ENCODE measurements at places on chromosomes 6 and 20. TPM values are rescaled to one million over a fixed set of nuclear protein-coding genes. Genes with fewer than 3 reads are reported as not detected.

The PKIB gene
- 0.67 TPM for total RNA-seq

DNA sequence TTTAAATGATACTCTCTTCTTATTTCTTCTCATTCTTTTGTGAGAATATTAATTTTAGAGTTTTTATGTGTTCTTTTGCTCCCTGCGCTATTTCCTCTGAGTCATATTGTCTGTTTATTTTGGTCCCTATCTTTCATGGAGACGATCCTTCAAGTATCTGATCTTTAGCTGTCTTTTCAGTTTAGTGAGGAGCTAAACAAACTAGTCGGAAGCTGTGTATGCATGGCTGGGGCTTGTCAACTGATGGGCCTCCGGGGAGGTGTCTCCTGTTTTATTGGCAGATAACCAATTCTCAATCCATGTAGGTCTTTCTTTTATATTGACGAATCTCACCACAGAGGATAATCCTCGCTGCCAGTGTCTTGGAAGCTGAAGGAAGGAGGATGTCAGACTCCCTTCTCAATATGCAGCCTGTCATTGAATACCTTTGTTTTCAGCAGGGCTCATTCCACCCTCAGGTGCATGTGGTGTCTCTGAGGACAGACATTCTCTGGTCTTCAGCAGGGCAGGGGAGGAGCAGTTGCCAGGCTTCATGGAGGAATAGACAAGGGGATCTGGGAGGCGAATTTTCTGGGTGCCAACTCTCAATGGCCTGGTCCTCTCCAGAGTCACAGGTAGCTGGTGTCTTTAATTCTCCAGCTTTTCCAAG lies 64.9 kb downstream of the RNF182 start:
- DNase-seq = no peak
- H3K27me3 ChIP-seq = peaks cover 6% of the 10 kb centered on the region
- H3K27ac ChIP-seq = no peak overlapping the region
- H3K36me3 ChIP-seq = no peaks in the 10 kb centered on the region
- H3K4me1 ChIP-seq = no peaks in the 10 kb centered on the region

DNA sequence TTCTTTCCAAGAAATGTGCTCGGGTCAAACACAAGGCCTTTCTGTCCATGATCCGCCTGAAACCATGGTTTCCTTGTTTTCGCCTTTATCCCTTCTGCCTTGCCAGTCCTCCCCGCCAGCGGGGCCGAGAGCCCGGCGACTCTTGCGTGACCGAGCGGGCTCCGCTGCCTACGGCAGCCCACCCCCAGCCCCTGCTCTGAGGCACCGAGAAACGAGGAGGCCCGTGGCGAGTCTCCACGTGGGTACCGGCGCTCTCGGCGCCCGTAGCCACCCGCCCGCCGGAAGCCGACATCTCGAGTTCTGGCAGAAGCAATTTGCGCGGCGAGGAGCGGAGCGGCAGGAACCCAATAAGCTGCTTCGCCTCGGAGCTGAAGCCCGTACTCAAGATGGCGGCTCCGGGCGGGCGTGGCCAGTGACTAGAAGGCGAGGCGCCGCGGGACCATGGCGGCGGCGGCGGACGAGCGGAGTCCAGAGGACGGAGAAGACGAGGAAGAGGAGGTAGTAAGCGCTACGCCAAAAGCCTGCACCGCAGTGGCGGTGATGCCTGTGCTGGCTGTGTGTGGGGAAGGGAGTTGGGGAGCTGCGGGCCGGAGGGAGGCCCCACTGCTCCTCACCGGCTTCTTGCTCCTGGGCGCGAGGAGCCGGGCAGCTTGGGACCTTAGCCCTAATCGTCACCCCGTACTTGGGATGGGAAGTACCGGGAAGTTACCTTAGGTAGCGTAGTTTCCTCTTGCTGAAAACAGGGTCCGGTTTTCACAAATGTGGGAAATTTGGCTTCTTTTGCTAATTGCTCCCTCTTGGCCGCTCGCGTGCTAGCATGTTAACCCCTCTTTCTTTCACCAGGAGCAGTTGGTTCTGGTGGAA lies at the start of gene GTF3C6:
Gene GTF3C6 (plus strand): TSS at position 378 of the 864 bp plus-strand sequence. CDS start 64 bp downstream, at position 442.
- H3K27ac ChIP-seq = peak within 1 kb of the TSS; percentile 82
- DNase-seq = peak; percentile 94
- H3K36me3 ChIP-seq = peaks cover 12% of the 10 kb centered on the region
- peaks cover 20% of the 10 kb centered on the region for H3K4me1 ChIP-seq

The SLC22A16 gene
- total RNA-seq = not detected

DNA sequence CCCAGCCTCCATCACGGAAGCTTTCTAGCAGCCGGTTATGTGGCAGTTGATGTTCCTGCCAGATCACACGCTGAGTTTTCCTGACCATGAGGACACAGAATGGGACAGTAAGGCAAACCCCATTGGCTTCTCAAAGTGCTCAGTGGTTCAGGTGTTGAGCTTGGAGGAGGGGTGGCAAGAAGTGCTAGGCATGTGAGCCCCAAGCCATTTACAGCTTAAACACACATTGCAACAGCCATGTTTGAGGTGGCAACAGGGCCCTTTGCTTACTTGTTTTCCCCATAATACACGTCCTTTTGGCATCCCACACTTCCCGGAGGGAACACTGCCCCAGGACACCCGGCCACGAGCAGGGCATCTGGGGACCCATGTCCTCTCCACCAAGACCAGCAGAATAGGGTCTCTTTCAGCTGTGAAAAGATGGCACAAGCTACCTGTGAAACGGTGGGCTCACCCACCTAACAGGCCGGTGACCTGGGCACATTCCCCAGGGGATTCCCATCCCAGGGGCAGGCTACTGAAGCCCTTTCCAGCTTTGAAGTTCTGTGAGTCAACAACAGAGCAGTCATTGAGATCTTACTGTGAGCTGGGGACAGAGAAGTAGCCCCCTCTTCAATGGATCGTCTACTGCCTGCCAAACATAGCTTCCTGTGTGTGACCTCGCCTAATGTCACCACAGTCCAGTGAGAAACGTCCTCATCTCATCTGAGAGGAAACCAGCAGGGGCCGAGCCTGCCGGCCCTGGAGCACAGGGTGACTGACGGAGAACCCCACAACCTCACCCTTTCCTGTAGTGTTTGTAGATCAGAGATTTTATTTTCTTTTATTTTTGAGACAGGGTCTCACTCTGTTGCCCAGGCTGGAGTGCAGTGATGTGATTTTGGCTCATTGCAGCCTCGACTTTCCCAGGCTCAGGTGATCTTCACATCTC lies 4.0 kb upstream of the TLDC2 start:
- no peaks in the 10 kb centered on the region for H3K27me3 ChIP-seq
- H3K4me3 ChIP-seq = no peak overlapping the region
- no peak for DNase-seq
- no peaks in the 10 kb centered on the region for H3K36me3 ChIP-seq
- no peaks in the 10 kb centered on the region for H3K4me1 ChIP-seq

The CLPSL2 gene
- total RNA-seq = not detected

DNA sequence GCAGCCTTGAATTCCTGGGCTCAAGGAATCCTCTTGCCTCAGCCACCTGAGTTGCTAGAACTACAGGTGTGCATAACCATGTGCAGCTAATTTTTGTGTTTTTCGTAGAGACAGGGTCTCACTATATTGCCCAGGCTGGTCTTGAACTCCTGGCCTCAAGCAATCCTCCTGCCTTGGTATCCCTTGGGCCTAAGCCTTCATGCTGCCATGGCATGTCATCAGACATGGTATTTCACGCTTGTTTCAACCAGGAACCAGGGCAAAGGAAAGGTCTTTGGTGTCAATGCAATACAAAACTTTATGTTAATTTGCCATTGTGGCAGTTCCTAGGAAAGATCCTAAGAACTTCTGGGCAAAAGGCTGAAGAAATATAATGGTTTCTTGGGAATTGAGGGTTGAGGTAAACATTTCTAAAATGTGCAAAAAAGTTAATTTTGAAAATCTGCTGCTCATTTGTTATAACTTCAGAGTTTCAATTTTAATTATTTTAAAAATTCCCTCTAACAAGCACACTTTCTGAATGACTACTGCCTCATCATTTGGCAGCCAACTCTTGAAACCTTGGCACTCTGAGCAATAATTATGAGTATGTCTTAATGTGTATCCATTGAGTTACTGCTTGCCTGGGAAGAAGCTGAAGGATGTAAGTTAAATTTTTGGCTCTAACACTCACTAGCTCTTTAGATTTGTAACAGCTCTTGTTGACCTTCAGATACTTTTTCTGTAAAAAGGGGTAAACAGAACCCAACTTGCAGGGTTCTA lies 154.1 kb downstream of the GJA10 start:
- H3K4me1 ChIP-seq = peaks cover 28% of the 10 kb centered on the region
- H3K27me3 ChIP-seq = no peaks in the 10 kb centered on the region
- no peaks in the 10 kb centered on the region for H3K36me3 ChIP-seq
- no peak for DNase-seq
- no peak overlapping the region for H3K4me3 ChIP-seq
- H3K27ac ChIP-seq = no peak overlapping the region

- H3K4me1 ChIP-seq = no peaks in the 10 kb centered on the region
- H3K27ac ChIP-seq = no peak overlapping the region
- H3K36me3 ChIP-seq = no peaks in the 10 kb centered on the region
- H3K27me3 ChIP-seq = peaks cover 8% of the 10 kb centered on the region
- no peak overlapping the region for H3K4me3 ChIP-seq
Measured at GRCh38 chr6:166007349-166008263, 160.0 kb downstream of the TBXT start.

DNA sequence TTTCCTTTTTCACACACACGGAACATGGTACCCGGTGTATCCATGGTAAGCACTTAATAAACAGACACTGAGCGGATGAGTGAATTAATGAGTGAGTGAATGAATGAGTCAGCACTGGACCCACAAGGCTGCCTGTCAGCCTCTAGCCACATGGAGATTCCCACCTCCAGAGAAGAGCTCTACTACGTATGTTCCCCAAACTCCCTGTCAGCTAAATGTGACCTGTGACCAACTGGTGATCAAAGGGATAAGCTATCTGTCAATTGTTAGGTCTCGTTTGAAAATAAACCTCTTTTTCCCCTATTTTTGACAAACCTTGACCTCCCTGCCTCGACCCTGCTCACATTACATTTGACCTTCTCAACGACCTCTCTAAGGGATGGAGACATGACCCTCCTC lies 24.5 kb upstream of the TAF8 start:
- peaks cover 100% of the 10 kb centered on the region for H3K4me1 ChIP-seq
- H3K27me3 ChIP-seq = no peaks in the 10 kb centered on the region
- peak overlapping the region; percentile 39 for H3K27ac ChIP-seq
- H3K4me3 ChIP-seq = no peak overlapping the region
- H3K36me3 ChIP-seq = peaks cover 16% of the 10 kb centered on the region

- no peak overlapping the region for H3K4me3 ChIP-seq
- no peaks in the 10 kb centered on the region for H3K27me3 ChIP-seq
- no peak for DNase-seq
- H3K27ac ChIP-seq = no peak overlapping the region
Measured at GRCh38 chr6:106811088-106811686, 163.3 kb downstream of the CD24 start.

- DNase-seq = no peak
- no peaks in the 10 kb centered on the region for H3K36me3 ChIP-seq
- H3K27ac ChIP-seq = no peak overlapping the region
- no peaks in the 10 kb centered on the region for H3K4me1 ChIP-seq
- H3K4me3 ChIP-seq = no peak overlapping the region
- no peaks in the 10 kb centered on the region for H3K27me3 ChIP-seq
Measured at GRCh38 chr6:88519301-88520016, 353.3 kb upstream of the CNR1 start.

The ZFAND3 gene
- total RNA-seq = 33.0 TPM

DNA sequence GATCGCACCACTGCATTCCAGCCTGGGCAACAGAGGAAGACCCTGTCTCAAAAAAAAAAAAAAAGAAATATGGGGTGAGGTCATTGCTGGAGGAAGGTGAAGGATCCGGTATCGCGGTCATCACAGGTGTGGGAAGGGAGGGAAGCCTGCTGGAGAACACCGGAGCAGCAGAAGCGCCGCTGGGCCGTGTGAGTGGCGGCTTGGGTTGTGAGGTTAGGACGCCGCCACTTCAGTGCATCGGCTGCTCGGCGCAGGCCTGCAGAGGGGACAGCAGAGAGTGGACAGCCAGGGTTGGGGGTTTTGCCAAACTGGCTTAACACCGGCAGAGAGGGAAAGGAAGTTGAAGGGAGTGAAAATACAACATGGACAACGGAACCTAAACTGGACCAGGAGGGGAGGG lies 5.4 kb downstream of the TLDC2 start:
- no peak overlapping the region for H3K4me3 ChIP-seq
- no peaks in the 10 kb centered on the region for H3K36me3 ChIP-seq
- no peaks in the 10 kb centered on the region for H3K27me3 ChIP-seq
- no peaks in the 10 kb centered on the region for H3K4me1 ChIP-seq
- no peak for DNase-seq

DNA sequence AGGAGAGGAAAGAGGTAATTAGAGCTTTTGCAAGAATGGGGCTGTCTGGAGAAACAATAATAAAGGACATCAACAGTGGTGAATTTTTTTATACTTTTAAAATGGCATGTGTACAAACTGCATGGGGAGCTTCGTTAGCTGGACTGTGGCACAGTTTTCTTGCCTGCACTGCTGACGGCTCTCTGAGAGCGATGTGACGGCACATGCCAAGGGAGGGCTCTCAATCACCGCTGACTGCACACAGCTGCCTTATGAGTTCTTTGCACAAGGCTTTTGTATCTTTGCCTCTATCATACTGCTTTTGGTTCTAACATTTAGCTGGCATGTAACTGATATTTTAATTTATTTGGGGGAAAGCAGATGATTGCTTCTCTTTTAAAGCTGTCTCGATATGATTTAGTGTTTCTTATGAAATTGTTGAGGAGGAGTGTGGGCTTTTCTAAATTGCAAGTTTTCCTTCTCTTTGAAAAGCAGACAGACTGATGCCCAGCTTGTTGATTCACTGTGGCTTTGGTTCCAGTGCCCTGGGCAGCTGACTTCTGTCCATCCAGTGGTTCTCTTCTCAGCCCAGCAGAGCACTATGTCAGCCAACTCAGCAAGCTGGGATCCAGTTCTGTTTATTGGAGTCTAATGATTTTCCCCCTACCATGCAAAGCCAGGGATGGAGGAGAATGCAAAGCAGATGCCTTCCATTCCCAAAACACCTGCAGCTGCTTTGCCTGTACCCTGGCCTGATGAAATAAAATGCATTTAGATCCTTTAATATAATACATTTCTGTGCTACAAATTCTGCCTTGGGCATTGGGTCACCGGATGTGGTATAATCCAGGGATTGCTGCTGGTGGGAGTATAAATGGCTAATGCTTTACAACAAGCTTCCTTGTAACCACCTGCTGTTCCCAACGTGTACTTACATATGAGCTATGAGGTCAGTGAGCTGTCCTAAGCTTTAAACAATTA lies 323.9 kb downstream of the ZFAND3 start:
- no peaks in the 10 kb centered on the region for H3K36me3 ChIP-seq
- H3K4me1 ChIP-seq = no peaks in the 10 kb centered on the region

GRCh38 chr6:146896062-146896813 lies 297.5 kb downstream of the ADGB start:
- DNase-seq = no peak
- no peaks in the 10 kb centered on the region for H3K4me1 ChIP-seq
- no peaks in the 10 kb centered on the region for H3K36me3 ChIP-seq
- H3K27ac ChIP-seq = no peak overlapping the region
- H3K4me3 ChIP-seq = no peak overlapping the region

- no peaks in the 10 kb centered on the region for H3K27me3 ChIP-seq
- DNase-seq = no peak
- no peaks in the 10 kb centered on the region for H3K4me1 ChIP-seq
- H3K36me3 ChIP-seq = no peaks in the 10 kb centered on the region
- no peak overlapping the region for H3K4me3 ChIP-seq
Measured at GRCh38 chr20:11047559-11047958, 373.8 kb upstream of the JAG1 start.

The PSMF1 gene
- total RNA-seq = 118 TPM
